LoVo (cell line): ENCODE measurements at places on chromosomes 11 and 22.

DNA sequence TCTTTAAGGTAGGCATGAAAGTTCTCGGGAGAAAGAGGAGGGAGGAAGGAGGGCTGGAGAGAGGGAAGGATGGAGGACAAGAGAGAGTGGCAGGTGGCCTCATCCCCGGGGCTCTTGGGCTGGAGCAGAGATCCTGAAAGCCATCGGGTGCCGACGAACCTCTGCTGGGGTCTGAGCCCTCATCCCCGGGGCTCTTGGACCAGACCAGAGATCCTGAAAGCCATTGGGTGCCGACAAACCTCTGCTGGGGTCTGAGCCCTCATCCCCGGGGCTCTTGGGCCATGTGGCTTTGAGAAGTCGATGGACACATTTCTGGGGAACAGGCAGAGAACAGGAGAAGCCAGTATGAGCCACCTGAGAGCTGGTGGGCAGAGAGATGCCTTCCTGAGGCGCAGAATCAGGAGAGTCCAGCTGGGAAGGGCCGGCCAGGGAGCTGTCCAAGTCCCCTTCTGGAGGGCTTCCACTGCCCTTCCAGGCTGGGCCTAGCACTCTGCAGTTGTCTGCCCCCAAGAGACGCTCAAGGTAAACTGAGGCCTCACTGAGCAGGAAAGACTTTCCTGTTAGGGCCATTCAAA is 1398.1 kb downstream of the BRD1 start:
- no peak for DNase-seq

DNA sequence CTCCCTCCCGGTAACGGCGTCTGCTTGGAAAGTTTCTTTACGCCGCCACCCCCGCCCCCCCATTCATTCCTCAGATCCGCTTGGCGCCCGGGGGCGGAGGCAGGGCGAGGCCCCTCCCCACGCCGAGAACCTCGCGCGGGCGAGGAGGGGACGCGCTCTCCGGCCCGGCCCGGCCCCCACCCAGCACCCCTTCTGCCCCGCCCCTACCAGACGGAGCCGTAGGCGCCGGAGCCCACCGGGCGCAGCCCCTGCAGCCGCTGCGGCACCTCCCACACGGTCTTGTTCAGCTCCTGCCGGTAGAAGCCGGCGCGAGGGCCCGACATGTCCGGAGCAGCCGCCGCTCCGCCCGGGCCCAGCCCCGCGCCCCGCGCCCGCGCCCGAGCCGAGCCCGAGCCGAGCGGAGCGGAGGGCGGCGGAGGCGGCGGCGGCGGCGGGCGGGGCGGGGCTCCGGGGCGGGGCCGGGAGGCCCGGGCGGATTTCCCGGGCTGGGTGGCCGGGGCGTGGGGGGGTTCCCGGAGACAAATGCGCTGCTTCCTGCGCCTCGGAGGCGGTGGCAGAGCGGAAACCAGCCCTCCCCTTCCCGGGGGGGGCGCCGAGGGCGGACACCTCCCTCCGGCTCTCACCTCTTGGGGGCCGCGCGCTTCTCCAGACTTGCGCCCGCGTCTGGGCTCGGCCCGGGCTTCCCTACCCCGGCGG is at the start of gene MAPK11:
Gene MAPK11, minus strand, starts transcription at position 411 of the 696 bp plus-strand sequence. Its CDS starts 88 bp downstream, at position 323.
- DNase-seq, result no peak

- DNase-seq, result no peak
Observed at GRCh38 chr11:95229199-95229992, 1.6 kb downstream of the SESN3 start.

DNA sequence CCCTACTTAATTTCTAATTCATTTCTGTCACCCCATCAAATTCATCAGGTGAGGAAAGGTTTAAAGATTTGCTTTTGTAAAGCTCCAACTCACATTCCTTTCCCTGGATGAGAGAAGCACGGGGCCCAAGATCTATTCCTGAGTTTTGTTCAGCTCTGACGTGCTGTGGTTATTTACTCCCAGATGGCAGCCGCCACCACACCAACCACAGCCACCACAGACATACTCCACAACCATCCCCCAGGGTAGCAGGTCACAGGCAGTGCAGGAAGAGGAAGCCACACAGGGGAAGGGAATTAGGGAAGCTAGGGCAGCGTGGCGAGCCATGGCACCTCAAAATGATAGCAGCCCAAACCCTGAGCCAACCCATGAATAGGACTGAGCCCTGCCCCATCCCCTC is 63.5 kb upstream of the CSNK2A3 start:
- no peak for DNase-seq

GRCh38 chr11:118907051-118908042 is 18.4 kb downstream of the BCL9L start:
- DNase-seq, result peak; percentile 65

DNA sequence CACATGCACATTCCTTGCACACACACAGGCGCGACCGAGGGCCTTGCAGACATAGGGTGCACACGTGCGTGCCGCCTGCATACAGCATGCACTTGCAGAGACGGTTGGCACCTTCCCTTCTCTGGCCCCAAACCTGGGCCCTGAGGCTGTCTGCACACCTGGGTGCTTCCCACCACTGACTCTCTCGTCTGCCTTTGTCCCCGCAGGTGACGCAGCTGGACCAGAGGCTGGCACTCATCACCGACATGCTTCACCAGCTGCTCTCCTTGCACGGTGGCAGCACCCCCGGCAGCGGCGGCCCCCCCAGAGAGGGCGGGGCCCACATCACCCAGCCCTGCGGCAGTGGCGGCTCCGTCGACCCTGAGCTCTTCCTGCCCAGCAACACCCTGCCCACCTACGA is 38.0 kb downstream of the CDKN1C start:
- no peak for DNase-seq

- DNase-seq, result no peak
Observed at GRCh38 chr11:13891911-13892310, 70.6 kb upstream of the SPON1 start.

- no peak for DNase-seq
Observed at GRCh38 chr11:75561426-75562047, 516 bp upstream of the SERPINH1 start.

DNA sequence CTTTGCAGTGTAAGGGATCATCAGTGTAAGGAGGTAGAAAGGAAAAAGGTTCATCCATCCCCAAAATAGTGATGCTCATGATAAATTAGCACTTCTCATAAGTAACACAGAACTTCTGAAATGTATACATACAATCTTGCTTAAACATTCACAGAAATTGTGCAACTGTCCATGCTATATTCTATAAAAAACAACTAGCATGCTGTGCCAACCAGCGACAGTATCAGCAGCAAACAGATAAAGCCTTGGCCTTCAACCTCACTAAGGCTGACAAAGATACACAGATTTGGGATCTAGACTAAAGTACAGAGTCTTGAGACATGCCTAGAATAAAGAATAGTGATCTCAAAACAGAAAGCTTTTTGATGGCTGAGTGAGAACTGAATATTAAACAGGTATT is 74.1 kb upstream of the CHRM4 start:
- no peak for DNase-seq

- peak; percentile 46 for DNase-seq
Observed at GRCh38 chr11:75155570-75156422, 4.9 kb downstream of the SLCO2B1 start.

- no peak for DNase-seq
Observed at GRCh38 chr11:110303414-110303826, 7.0 kb upstream of the RDX start.

DNA sequence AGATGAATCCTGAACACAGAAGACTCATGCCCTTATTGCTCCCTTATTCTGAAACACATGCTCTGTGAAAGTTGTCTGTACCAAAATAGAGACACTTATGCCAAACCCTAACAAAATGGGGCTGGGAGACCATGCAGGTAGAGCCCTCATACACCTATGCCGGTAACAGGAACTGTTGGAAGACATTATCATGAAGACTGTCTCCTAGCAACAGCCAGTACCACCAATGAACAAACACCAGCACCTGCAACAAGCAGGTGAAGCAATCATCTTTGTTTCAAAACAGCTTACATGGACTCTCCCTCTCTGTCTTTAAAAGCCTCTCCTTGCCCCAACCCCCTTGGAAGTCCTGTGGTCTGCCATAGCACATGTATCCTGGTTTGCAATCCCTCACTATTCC is 17.2 kb downstream of the SLC5A4 start:
- no peak for DNase-seq

GRCh38 chr11:27464289-27464696 is 8.3 kb downstream of the LGR4 start:
- DNase-seq, result peak; percentile 84

GRCh38 chr11:132579136-132579535 is 953.2 kb downstream of the OPCML start:
- DNase-seq, result no peak

- no peak for DNase-seq
Observed at GRCh38 chr22:49571326-49571725, 256.3 kb downstream of the BRD1 start.

DNA sequence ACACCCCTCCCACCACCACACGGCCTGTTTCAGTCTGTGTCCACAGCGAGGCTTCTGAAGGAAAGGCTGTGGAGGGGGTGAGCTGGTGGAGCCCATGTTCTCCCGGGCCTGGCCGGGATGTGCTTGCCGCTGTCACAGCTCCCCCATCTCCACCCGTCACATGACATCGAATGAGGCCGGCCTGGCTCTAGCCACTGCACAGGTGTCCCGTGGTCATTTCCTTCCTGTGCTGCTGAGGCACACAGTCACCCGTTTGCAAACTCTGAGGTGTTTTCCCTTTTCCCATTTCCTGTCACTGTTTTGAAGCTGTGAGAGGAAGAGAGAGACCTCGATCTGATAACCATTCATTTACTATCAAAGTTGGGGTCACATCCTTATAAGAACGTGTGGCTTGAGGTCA is 55.7 kb upstream of the CLDN5 start:
- no peak for DNase-seq

GRCh38 chr11:109306322-109306721 is 115.7 kb upstream of the C11orf87 start:
- no peak for DNase-seq

DNA sequence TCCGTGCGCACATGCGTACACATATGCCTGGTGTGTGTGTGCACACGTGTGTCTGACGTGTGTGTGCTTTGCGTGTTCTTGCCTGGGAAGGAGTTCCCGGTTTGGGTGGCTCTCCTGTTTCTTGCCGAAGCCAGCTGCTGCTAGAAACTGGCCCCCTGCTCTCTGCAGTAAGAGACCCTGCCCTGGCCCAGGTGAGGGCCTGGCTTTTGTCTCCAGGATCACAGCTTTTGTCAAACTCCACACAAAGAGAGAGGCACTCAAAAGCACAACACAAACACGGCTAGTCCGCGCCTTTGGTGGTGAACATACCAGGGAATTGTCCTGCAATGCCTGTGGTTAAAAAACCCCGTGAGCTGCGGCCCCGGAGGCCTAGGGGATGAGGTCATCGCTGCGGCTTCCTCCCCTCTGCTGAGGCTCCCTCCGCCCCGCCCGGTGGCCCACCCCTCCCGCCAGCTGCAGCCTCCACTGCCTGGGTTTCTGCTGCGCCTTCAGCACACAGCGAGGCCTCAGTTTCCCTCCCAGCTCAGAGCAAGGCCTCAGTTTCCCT is 88.9 kb downstream of the KCNQ1 start:
- DNase-seq, result peak; percentile 55

DNA sequence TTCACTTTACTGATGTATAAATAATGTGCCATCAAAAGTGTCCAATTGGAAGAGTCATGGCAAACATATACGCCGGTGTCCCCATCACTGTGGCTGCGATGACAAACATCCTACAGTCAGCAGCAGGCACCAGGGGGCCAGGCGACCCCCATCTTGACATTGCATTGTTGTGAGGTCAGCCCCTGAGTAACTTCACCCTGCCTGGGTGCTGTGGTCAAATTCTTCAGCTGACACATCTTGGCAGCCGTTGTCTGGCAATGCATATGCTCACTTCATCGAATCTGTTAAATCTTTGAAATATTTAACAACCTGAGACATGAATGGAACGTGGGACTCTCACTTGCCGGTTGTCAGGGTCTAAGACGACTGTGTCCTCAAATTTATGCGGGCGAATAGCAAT is 430.9 kb downstream of the BRD1 start:
- DNase-seq, result no peak

- no peak for DNase-seq
Observed at GRCh38 chr11:31875866-31876560, 64.9 kb upstream of the PAX6 start.

- peak; percentile 93 for DNase-seq
Observed at GRCh38 chr11:129861702-129862522, 33.5 kb downstream of the NFRKB start.

DNA sequence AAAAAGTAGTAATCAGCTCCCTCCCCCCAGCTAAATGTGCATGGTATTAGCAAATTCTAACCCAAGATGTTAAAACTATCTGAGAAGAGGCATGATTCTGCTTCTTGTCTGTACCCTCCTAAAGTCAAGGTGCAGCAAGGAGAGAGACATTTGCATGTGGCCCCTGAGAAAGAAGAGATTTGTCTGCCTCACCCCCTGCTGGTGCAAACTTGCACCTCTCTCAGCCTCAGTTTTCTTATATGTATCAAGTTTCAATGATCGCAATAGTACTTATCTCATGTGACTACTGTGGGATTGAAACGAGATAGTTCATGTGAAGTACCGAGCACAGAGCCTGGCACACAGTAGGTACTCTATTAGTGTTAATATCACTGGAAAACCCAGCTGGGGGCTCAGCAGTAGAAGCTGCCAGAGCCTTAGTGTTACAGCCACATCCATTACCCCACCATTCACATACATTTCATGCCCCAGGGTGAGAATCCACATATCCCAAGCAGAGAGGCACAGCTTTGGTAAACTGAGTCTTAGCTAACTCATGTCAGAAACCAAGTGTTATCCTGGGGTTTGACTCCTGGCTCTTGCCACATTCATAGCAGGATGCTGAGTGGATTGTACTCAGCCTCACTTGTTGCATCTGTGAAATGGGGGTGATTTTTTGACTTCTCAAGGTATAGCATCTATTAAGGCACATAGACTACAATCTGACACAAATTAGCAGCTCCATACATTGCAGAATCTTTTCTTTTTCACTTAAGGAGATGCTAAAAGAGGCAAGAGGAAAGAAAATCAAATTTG is 24.9 kb downstream of the CD44 start:
- no peak for DNase-seq

DNA sequence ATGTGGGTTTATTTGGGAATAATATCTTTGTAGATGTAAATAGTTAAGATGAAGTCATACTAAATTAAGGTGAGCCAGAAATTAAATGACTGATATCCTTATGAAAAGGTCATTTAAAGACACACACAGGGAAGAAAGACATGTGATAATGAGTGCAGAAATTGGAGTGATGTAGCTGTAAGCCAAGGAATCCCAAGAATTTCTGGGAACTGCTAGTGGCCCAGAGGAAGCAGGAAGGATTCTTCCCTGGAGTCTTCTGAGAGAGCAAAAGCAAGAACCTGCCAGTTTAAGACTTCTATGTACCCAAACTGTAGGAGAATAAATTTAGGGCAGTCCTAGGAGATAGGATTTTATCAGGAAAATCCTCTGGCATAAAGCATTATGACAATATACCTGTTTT is 66.9 kb downstream of the LRRC4C start:
- DNase-seq, result no peak
